Stimulated activated CD8-positive, alpha-beta memory T cell treated with anti-CD3 and anti-CD28 coated beads, Interleukin-4, amount 100 ng/mL, for 1 hour (primary cell): ENCODE measurements at places on chromosomes 13 and 19.
A peak's percentile ranks its signal among the peaks of the same experiment; 100 is the strongest.

GRCh38 chr19:39848392-39848791, 2.2 kb upstream of the FBL start:
- no peak for DNase-seq

DNA sequence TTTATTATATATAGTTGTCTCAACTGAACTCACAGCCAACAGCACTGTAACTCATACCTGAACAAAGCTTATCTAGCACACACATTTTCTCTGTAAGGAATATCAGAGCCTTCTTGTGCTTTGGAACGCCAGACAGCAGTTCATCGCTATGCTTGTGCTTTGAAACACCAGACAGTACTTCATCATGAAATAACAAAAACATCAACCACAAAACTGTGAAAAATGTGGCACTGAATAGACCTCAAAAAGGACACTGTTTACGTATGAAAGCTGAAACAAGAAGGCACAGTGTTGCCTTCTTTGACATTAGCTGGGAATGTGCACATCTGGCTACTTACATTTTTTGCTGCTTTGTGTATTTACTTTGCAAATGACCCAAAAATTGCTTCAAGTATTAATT, 160.2 kb downstream of the PDS5B start:
- no peak for DNase-seq

DNA sequence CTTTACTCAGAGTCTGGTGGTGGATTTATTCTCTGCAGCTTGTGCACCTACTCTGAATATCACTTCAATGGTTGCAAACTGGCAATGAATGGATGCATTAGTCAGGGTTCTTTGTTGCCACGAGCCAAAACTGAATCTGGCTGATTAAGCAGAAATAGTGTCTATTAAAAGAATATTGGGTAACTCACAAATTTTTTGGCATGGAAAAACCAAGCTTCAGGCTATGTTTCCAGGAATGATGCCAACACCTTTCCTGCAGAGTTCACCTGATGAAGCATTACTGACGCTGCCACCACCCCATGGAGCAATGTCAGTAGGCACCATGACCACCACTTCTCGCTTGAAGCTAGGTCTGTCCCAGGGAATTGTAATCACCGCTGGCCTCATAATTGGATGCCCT, 597.8 kb upstream of the SLC10A2 start:
- no peak for DNase-seq

GRCh38 chr13:78102741-78103140, 184.1 kb upstream of the EDNRB start:
- no peak for DNase-seq

GRCh38 chr13:60351326-60351725, 45.7 kb upstream of the TDRD3 start:
- DNase-seq = no peak

GRCh38 chr19:12453495-12453894, 12.7 kb upstream of the ZNF443 start:
- DNase-seq = no peak

DNA sequence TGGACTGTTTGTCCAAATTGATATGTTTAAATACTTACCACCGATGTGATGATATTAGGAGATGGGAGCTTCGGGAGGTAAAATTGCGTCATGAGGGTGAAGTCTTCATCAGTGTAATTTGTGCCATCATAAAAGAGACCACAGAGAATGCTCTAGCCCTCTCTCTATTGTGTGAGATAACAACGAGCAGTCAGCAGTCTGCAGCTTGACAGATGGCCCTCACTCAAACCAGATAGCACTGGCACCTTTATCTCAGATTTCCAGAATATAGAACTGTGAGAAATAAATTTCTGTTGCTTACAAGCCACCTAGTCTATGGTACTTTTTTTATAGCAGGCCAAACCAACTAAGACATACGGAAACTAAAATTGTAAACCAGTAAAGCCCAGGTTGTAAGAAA, 1718.9 kb upstream of the MIR17HG start:
- DNase-seq = no peak

- DNase-seq = no peak
These were observed 8.9 kb upstream of the OR1I1 start for GRCh38 chr19:15072930-15073647.

GRCh38 chr13:24276861-24277260, 32.5 kb upstream of the C1QTNF9 start:
- DNase-seq = no peak

DNA sequence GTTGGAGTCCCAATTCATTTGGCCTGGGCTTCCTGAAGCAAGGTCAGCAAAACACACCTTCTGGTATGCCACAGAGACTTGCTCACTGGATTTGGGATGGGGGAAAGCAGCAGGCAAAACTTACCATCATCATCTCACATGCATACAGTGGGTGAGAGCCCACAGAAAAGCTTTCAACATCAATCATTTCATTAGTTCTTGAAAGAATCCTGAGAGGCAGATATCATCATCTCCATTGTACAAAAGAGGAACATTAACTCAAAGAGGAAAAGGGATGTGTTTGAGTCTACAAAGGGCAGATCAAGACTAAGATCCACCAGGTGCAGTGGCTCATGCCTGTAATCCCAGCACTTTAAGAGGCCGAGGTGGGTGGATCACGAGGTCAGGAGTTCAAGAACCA, 6.4 kb downstream of the WDR87 start:
- DNase-seq = no peak

DNA sequence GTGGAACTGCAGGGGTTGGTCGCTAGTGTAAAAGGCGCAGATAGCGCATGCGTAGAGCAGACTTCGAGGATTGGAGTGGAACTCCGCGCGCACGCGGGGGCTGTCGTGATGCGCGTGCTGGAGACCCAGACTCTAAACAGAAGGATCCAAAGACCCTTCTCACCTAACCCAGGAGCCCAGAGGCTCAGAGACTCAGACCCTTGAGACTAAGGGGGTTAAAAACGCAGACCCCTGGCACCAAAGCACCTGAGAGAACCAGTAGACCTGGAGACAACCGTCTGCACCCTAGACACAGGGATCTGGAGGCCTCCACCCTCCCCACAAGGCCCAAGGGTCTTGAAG, 567 bp upstream of the CTU1 start:
- no peak for DNase-seq

- DNase-seq = no peak
These were observed 21.5 kb downstream of the COLGALT1 start for GRCh38 chr19:17576758-17577456.

GRCh38 chr13:32047088-32047487, 15.5 kb downstream of the FRY start:
- DNase-seq = no peak

GRCh38 chr13:32824675-32825074, 191.5 kb upstream of the KL start:
- DNase-seq = no peak

- DNase-seq = no peak
These were observed 122.8 kb downstream of the SHISA2 start for GRCh38 chr13:25928941-25929505.

DNA sequence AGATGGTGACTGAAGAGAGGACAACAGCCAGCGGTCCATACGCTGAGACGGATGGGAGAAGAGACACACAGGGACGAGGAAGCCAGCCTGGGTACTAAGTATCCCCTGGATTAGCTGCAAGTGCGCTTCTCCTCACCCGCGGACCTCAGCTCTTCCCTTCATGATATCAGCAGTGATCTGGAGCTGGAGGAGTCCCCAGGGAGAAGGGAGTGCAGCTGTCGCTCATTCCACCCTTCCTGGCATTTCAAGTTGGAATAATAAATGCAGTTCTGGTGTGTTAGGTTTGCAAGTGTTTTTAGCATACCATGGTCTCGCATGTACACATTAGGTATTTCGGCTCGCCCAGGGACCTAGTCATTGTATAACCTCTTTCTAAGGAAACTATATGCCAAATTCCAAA, 88.5 kb upstream of the C1QTNF9B start:
- no peak for DNase-seq

DNA sequence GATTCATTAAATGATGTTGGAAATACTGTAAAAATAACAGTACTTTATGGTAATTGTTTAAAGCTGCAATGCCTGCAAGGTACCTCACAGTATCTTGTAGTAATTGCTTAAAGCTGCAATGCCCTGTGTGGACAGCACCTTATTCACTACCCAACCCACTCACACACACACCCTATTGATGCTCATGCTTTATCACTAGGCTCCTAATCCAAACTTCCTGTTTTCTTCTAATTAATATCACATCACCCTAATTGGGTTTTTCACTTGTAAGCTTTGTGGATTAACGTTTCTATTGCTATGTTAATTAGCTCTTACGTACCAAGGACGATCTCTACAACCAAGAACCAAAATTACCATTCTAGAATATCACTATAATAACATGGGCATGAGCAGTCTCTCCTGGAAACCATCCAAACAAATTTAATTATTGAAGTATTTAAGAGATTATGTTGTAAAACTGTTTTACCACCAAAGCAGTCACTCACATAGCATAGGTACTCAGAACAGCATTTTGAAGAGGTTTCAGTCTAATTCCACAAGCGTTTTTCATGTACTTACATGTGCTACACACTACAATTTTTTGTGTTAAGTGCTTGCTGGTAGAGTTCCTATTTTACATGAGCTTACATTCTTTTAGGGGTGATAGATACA, 303.8 kb downstream of the PCDH9 start:
- no peak for DNase-seq

- peak; percentile 9 for DNase-seq
These were observed 7.1 kb upstream of the PDE4C start for GRCh38 chr19:18233224-18233825.

DNA sequence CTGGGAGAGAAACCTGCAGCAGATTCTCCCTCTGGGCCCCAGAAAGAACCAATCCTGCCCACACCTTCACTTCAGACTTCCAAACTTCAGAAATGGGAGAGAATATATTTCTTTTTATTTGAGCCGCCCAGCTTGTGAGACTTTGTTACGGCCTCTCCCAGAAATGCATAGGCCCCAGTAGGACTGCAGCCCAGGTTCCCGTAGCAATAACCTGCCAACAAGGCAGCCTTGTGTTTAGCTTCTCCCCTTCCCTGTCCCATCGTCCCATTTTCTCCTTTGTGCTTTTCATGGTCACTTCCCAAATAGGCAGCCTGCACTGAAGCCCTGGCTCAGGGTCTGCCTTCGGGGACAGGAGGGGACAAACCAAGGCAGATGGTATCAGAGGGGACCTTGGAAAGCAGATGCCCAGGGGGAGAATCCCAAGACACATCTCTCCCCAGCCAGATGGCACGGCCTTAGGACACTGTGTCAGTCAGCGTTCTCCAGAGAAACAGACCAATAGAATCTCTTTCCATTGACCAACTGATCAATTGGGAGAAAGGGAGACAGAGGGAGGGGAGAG, 3.7 kb upstream of the ARHGEF7 start:
- DNase-seq = no peak
